Thymus (tissue), 14 donors: ENCODE measurements at places on chromosomes 5 and 9. TPM values are rescaled to one million over a fixed set of nuclear protein-coding genes. Genes with fewer than 3 reads are reported as not detected.

Gene RNF38
- 9.5 TPM for total RNA-seq

- no peaks in the 10 kb centered on the region for H3K4me1 ChIP-seq
- H3K36me3 ChIP-seq, result no peaks in the 10 kb centered on the region
- H3K27ac ChIP-seq, result no peak overlapping the region
- no peak for DNase-seq
- H3K4me3 ChIP-seq, result no peak overlapping the region
Measured at GRCh38 chr9:95197692-95198271, 119.7 kb downstream of the FANCC start.

Gene ARID3C
- 0.09 TPM for total RNA-seq

DNA sequence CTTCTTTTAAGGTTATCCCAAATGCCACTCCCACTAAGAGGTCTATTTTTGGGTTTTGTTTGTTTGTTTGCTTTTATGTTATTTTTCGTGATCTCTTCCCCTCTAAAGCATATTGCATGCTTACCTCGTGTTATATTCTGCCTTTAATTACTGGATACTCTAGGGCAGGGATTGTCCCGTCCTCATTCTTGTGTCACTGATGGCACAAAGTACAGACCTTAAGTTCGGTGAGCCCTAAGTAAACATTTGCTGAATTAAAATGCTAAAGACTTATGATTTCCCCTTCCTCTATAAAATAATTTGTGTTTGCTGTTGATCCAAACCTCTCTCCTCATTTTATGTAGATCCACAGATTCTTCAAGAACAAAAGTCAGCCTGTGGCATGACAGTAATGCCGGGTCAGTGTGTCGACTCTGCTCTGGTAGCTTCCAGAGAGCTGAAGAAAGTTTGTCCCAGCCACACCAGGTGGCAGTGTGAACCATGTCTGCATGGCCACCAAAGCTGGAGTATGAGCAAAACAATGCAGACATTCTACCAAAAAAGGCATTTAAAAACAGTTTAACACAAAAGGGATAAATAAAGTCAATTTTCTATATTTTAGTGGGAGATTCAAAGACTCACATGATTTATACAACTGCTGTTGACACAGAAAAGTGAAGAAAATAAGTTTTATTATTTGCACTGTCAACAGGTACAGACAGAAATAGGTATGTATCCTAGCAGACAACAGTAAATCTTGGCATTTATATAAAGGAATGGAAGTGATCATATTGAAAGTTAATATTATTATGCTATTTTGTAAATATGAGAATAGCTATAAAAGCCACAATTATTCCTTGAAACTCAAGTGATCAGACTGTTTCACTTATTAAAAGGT lies 17.9 kb upstream of the POC5 start:
- no peaks in the 10 kb centered on the region for H3K36me3 ChIP-seq
- DNase-seq, result no peak
- H3K4me1 ChIP-seq, result no peaks in the 10 kb centered on the region
- no peaks in the 10 kb centered on the region for H3K27me3 ChIP-seq

- no peak for DNase-seq
- H3K4me1 ChIP-seq, result no peaks in the 10 kb centered on the region
- no peak overlapping the region for H3K27ac ChIP-seq
- H3K27me3 ChIP-seq, result no peaks in the 10 kb centered on the region
- no peaks in the 10 kb centered on the region for H3K36me3 ChIP-seq
- no peak overlapping the region for H3K4me3 ChIP-seq
Measured at GRCh38 chr5:5613261-5613990, 190.9 kb downstream of the ICE1 start.

Gene GFRA3
- 0.14 TPM for total RNA-seq

GRCh38 chr9:75134495-75134894 lies 46.2 kb downstream of the OSTF1 start:
- H3K27ac ChIP-seq, result no peak overlapping the region
- H3K4me1 ChIP-seq, result no peaks in the 10 kb centered on the region
- DNase-seq, result no peak
- H3K27me3 ChIP-seq, result no peaks in the 10 kb centered on the region

Gene PNPLA7
- 1.6 TPM for total RNA-seq

GRCh38 chr9:36485647-36486328 lies 85.7 kb upstream of the RNF38 start:
- H3K4me1 ChIP-seq, result peaks cover 19% of the 10 kb centered on the region
- H3K27ac ChIP-seq, result peak overlapping the region; percentile 31
- H3K36me3 ChIP-seq, result no peaks in the 10 kb centered on the region
- DNase-seq, result no peak

Gene ANKRD33B
- total RNA-seq, result 6.8 TPM

- no peak overlapping the region for H3K27ac ChIP-seq
- no peak for DNase-seq
- H3K4me1 ChIP-seq, result no peaks in the 10 kb centered on the region
- H3K27me3 ChIP-seq, result no peaks in the 10 kb centered on the region
- no peak overlapping the region for H3K4me3 ChIP-seq
Measured at GRCh38 chr5:116514421-116514970, 60.1 kb downstream of the SEMA6A start.

DNA sequence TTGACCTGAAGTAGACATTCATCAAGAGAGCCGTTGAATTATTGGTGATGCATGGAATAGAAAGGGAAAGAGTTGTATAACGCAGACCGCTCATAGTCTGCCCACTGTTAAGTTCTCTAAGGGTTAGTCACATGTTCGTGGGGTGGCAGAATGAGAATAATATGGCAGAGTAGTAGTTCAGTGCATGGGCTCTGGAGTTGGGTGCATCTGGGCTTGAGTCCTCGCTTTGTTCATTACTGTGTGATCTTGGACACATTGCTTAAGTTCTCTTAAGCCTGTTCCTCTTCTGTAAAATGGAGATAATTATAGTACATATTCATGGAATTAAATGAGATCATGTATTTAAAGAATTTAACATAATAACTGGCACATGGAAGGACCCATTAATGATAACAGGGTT lies 23.6 kb downstream of the TNPO1 start:
- no peaks in the 10 kb centered on the region for H3K27me3 ChIP-seq
- peaks cover 4% of the 10 kb centered on the region for H3K4me1 ChIP-seq
- H3K4me3 ChIP-seq, result no peak overlapping the region
- DNase-seq, result no peak
- no peaks in the 10 kb centered on the region for H3K36me3 ChIP-seq
- H3K27ac ChIP-seq, result no peak overlapping the region
